Uterus (tissue), 4 donors: ENCODE measurements at places on chromosomes 2 and 18. TPM values are rescaled to one million over a fixed set of nuclear protein-coding genes. Genes with fewer than 3 reads are reported as not detected.
A peak's percentile ranks its signal among the peaks of the same experiment; 100 is the strongest.

SATB2 gene
- 8.2 TPM for total RNA-seq

MC5R gene
- not detected for total RNA-seq

KIAA2012 gene
- total RNA-seq: 0.26 TPM

DHRS9 gene
- 0.91 TPM for total RNA-seq

MEP1B gene
- not detected for total RNA-seq

ERMN gene
- total RNA-seq: not detected

RPIA gene
- total RNA-seq: 19.4 TPM

SLC5A7 gene
- not detected for total RNA-seq

STAT4 gene
- not detected for total RNA-seq

GALNT1 gene
- 13.6 TPM for total RNA-seq

DNA sequence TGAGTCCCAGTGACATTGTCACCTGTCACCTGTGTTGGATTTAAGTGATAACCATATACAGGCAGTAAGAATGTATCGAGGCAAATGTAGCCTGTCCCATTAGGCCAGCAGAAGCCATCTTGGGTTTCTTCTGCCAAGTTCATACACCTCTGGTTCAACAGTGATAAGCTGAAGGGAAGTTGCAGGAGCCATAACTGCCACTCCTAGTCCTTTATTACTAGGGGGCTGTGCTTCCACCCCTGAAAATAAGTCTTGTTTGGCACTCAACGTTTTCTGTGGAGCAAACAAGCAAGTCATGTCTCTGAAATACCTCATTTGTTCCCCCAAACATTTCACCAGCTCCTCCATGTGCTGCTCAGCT, 58.1 kb upstream of the ALPP start:
- H3K27ac ChIP-seq: no peak overlapping the region
- no peak for DNase-seq
- H3K36me3 ChIP-seq: no peaks in the 10 kb centered on the region

DNA sequence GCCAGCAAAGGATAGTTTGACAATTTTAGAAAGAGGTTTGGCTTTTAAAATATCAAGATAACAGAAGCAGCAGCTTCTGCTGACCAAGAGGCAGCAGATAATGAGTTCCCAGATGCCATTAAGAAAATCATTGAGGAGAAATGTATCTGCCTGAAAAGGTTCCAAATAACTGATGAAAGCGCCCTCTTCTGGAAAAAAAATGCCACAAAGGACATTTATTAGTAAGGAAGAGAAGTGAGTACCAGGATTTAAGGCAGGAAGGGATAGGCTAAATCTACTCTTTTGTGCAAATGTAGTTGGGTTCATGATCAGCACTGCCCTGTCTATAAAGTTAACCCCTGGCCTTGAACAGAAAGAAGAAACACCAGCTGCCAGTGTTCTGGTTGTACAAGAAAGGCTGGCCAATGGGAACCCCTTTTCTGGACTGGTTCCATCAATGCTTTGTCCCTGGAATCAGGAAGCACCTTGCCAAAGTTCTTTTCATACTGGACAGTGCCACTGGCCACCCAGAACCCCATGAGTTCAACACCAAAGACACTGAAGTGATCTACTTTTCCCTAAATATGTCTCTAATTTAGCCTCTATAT, 40.6 kb downstream of the DHX57 start:
- DNase-seq: no peak
- no peak overlapping the region for H3K27ac ChIP-seq
- H3K36me3 ChIP-seq: no peaks in the 10 kb centered on the region
- no peaks in the 10 kb centered on the region for H3K4me1 ChIP-seq
- no peak overlapping the region for H3K4me3 ChIP-seq
- no peaks in the 10 kb centered on the region for H3K27me3 ChIP-seq

GRCh38 chr2:31877008-31877407, 133.8 kb downstream of the MEMO1 start:
- no peak for DNase-seq
- no peak overlapping the region for H3K4me3 ChIP-seq
- no peak overlapping the region for H3K27ac ChIP-seq
- peaks cover 2% of the 10 kb centered on the region for H3K36me3 ChIP-seq

- H3K27ac ChIP-seq: no peak overlapping the region
- DNase-seq: no peak
- H3K27me3 ChIP-seq: no peaks in the 10 kb centered on the region
Observed at GRCh38 chr18:40292985-40293710, 1661.9 kb upstream of the PIK3C3 start.

DNA sequence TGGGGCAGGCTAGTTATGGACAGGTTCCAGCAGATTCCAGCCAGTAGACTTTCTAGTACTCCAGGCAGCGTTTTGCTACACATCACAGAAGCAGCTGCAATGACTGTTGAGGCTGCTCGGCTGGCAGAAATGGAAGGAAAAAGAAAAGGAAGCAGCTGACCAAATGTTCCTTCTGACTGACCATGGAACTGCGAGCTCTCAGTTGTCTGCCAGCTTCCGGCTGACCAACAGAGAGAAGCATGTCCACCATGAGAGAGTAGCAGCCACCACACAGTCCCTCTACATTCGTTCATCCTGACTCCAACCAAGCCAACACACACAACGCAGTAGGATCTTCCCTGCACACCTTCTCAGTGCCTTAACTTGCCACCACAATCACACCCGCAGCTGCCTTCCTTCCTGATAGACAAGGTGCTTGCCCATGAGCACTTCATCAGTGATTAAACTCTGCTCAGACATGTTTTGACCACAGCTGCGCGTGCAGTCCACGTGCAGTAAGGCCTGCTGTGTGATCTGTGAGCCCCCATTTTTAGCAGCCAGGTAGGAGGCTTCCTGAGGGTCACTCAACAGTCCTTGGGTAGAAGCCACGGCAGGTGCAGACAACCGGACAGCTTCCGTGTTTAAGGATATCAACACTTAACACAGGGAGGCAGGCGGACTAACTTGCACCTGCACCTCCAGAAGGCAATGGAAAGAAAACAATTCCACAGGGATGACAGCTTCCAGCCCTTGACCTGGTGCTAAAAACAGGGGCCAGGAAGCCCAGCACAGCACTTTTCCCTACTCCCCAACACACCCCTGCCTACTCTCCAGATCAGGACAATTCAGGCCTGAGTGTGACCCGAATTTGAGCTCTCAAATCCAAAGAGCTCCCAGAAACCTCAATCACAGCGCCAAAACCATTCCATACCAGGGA, 996 bp downstream of the TGFBRAP1 start:
- H3K27me3 ChIP-seq: no peaks in the 10 kb centered on the region
- peak overlapping the region; percentile 31 for H3K4me3 ChIP-seq
- no peaks in the 10 kb centered on the region for H3K36me3 ChIP-seq
- no peaks in the 10 kb centered on the region for H3K4me1 ChIP-seq
- H3K27ac ChIP-seq: peak overlapping the region; percentile 75
- no peak for DNase-seq

DNA sequence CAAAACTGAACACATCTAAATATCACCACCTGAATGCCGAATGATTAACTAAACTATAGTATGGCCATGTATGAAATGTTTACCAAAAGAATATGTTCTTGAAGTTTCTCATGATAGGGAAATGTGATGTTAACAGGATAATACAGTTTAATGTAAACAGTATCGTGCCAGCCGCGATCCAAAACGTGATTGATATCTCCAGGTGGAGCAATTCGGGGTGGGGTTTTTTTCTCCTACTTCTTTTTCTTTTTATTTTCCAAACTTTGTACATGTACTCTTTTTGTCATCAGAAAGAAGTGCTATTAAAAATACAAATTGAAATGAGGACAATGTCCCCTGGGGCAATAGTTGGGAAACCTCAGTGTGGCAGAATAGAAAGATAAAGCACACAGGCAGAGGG, 4.0 kb upstream of the BIN1 start:
- H3K36me3 ChIP-seq: no peaks in the 10 kb centered on the region
- no peak overlapping the region for H3K27ac ChIP-seq
- H3K4me3 ChIP-seq: no peak overlapping the region
- no peaks in the 10 kb centered on the region for H3K27me3 ChIP-seq
- no peak for DNase-seq

GRCh38 chr2:218010984-218011652, 8.3 kb upstream of the TNS1 start:
- H3K4me3 ChIP-seq: no peak overlapping the region
- H3K27me3 ChIP-seq: no peaks in the 10 kb centered on the region
- no peak overlapping the region for H3K27ac ChIP-seq
- DNase-seq: no peak
- H3K36me3 ChIP-seq: no peaks in the 10 kb centered on the region
- H3K4me1 ChIP-seq: peaks cover 21% of the 10 kb centered on the region

DNA sequence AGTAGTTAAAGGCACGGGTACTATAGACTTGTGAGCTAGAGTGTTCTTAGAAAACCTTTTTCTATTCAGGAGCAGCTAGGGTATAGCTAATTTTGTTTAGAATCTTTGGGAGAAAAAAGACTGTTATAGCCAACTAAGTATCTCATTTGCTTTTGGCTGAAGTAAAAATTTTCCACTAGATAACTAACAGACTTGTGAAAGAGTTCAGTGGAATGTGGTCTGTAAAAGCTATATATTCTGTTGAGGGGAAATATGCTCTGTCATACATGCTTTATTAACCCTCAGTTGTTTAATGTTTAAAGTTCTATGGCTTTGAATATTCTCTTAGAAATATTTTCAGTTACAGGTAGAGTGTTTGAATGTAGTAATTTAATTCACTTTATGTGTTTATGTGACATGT, 49.7 kb downstream of the RIF1 start:
- DNase-seq: no peak
- H3K27ac ChIP-seq: no peak overlapping the region
- no peaks in the 10 kb centered on the region for H3K36me3 ChIP-seq
- H3K4me3 ChIP-seq: no peak overlapping the region
- no peaks in the 10 kb centered on the region for H3K4me1 ChIP-seq

- no peaks in the 10 kb centered on the region for H3K36me3 ChIP-seq
- no peak for DNase-seq
- no peak overlapping the region for H3K4me3 ChIP-seq
- H3K4me1 ChIP-seq: no peaks in the 10 kb centered on the region
- peak overlapping the region; percentile 61 for H3K27ac ChIP-seq
Observed at GRCh38 chr2:24885221-24886125, 34.6 kb downstream of the ADCY3 start.

- H3K27ac ChIP-seq: no peak overlapping the region
- no peaks in the 10 kb centered on the region for H3K36me3 ChIP-seq
- DNase-seq: no peak
Observed at GRCh38 chr2:182766626-182767025, 50.6 kb downstream of the DNAJC10 start.

- no peaks in the 10 kb centered on the region for H3K36me3 ChIP-seq
- H3K4me1 ChIP-seq: no peaks in the 10 kb centered on the region
- H3K27ac ChIP-seq: no peak overlapping the region
- H3K4me3 ChIP-seq: no peak overlapping the region
Observed at GRCh38 chr2:97911922-97912575, 83.7 kb downstream of the TMEM131 start.

DNA sequence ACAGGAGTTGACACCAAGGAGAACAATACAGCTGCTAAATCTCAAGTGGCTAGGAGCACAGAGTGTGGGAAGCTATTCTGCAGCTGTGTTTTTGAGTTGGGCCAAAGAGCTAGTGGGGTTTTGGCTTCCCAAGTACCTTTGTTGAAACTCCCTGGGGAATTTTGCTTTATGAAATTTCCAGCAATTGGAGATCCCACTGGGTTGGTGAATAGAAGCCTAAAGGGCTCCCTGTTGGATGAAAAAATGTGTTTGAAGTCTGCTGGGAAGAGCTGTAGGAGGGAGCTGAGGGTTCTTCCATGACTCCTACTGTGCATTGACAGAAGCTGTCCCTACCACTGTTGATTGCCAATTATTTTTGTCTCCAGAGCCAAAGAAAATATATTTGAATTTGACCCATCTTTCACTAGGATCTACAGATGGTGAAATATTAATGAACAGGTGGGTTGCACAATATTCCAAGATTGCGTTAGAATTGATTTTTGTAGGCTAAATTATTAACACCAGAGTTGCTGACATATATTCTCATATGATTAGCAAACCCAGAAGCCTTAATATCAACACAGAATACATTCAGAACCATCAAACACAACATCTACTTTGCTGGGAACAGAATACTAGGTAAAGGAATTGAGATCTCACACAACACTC, 95.4 kb upstream of the CYP1B1 start:
- no peaks in the 10 kb centered on the region for H3K27me3 ChIP-seq
- H3K36me3 ChIP-seq: no peaks in the 10 kb centered on the region

- no peaks in the 10 kb centered on the region for H3K4me1 ChIP-seq
- H3K27ac ChIP-seq: peak overlapping the region; percentile 30
- no peaks in the 10 kb centered on the region for H3K36me3 ChIP-seq
Observed at GRCh38 chr2:20065885-20066602, 14.6 kb upstream of the LAPTM4A start.

GRCh38 chr18:78150590-78150989, 829.0 kb upstream of the SALL3 start:
- no peaks in the 10 kb centered on the region for H3K4me1 ChIP-seq
- no peak overlapping the region for H3K27ac ChIP-seq
- no peak for DNase-seq
- H3K4me3 ChIP-seq: no peak overlapping the region
- H3K27me3 ChIP-seq: no peaks in the 10 kb centered on the region

GRCh38 chr2:118046634-118047210, 32.9 kb upstream of the CCDC93 start:
- H3K36me3 ChIP-seq: no peaks in the 10 kb centered on the region
- no peak overlapping the region for H3K4me3 ChIP-seq
- H3K27ac ChIP-seq: no peak overlapping the region

DNA sequence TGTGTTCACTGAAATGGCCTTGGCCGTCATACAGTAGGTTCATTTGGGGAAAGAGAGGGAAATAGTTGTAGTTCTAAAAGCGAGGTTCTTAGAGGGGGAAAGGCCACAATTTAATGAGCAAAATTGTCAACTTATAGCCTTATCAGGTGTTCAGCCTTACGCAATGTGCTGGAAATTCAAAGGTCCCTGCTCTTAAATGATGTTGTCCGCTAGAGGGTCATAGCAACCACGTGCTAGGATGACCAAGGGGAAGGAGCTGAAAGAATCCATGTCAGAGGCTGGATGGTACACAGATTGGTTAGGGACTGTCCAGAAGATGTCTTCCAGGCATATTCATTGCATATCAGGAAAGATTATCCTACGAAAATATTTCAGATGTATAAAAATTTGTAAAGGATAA, 282.3 kb upstream of the MEX3C start:
- H3K4me3 ChIP-seq: no peak overlapping the region
- H3K27me3 ChIP-seq: no peaks in the 10 kb centered on the region
- H3K4me1 ChIP-seq: no peaks in the 10 kb centered on the region
- no peaks in the 10 kb centered on the region for H3K36me3 ChIP-seq
- no peak for DNase-seq
- no peak overlapping the region for H3K27ac ChIP-seq

DNA sequence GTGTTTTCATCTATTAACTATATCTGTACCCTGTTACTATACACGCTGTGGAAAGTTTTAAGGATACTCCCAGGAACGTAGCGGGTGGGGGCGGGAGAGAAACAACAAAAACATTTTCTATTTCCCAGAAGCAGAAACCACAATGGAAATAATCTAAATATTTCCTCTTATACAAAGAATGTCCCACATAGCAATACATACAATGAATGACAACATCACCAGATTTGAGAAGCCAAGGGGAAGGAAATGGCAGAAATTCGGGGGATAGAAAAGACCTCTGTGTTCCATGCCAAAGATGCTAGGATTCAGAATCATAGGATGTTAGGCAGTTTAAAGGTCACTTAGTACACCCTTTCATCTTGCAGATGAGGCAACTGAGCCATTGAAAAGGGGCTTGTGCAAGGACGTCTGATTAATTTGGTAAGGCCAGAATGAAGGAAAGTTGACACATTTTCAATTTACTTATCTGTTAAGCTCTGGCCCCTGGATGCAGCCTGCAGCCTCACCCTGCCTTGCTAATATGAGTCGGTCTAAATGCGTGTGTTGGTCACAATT, 41.1 kb upstream of the SCYGR1 start:
- no peak overlapping the region for H3K4me3 ChIP-seq
- H3K4me1 ChIP-seq: no peaks in the 10 kb centered on the region
- no peaks in the 10 kb centered on the region for H3K36me3 ChIP-seq
- DNase-seq: no peak

GRCh38 chr18:50080932-50081560, 113.9 kb downstream of the MYO5B start:
- H3K27me3 ChIP-seq: no peaks in the 10 kb centered on the region
- no peak overlapping the region for H3K4me3 ChIP-seq
- no peaks in the 10 kb centered on the region for H3K4me1 ChIP-seq
- H3K36me3 ChIP-seq: no peaks in the 10 kb centered on the region
- no peak for DNase-seq
